ENCODE measurements at places on chromosomes 5 and 9. TPM values are rescaled to one million over a fixed set of nuclear protein-coding genes. Genes with fewer than 3 reads are reported as not detected.

GRCh38 chr5:76303921-76304320, 99.2 kb upstream of the IQGAP2 start:
- H3K27ac ChIP-seq, result no peak overlapping the region
- no peak for DNase-seq
- no peaks in the 10 kb centered on the region for H3K36me3 ChIP-seq
- peaks cover 12% of the 10 kb centered on the region for H3K4me1 ChIP-seq
- no peak overlapping the region for H3K4me3 ChIP-seq
- no peaks in the 10 kb centered on the region for H3K27me3 ChIP-seq

- no peaks in the 10 kb centered on the region for H3K4me1 ChIP-seq
- no peak for DNase-seq
- H3K27me3 ChIP-seq, result no peaks in the 10 kb centered on the region
- no peak overlapping the region for H3K27ac ChIP-seq
- H3K4me3 ChIP-seq, result no peak overlapping the region
Measured at GRCh38 chr5:166032601-166033000, 2258.8 kb upstream of the WWC1 start.

Gene ANKRD34B
- total RNA-seq, result not detected

DNA sequence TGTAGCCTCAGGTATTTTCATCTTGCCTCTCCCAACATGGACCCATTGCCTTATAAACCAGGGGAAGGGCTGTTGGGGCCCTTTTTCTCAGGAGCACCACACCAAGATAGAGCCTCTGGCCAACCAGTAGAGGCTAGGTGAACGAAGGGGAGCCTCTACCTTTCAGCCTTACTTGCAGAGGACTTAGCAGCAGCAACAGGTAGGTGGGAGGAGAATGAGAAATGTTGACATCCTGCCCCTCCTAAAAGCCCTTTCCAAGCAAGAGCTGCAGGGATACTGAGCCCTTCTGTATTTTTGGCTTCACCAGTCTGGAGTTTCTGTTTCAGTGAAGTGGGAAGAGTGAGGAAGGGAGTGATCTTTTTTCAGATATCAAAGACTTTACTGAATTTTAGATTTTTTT, 77.4 kb downstream of the MTREX start:
- H3K4me1 ChIP-seq, result no peaks in the 10 kb centered on the region
- no peak for DNase-seq
- no peaks in the 10 kb centered on the region for H3K27me3 ChIP-seq
- no peak overlapping the region for H3K4me3 ChIP-seq
- peaks cover 8% of the 10 kb centered on the region for H3K36me3 ChIP-seq
- H3K27ac ChIP-seq, result no peak overlapping the region

DNA sequence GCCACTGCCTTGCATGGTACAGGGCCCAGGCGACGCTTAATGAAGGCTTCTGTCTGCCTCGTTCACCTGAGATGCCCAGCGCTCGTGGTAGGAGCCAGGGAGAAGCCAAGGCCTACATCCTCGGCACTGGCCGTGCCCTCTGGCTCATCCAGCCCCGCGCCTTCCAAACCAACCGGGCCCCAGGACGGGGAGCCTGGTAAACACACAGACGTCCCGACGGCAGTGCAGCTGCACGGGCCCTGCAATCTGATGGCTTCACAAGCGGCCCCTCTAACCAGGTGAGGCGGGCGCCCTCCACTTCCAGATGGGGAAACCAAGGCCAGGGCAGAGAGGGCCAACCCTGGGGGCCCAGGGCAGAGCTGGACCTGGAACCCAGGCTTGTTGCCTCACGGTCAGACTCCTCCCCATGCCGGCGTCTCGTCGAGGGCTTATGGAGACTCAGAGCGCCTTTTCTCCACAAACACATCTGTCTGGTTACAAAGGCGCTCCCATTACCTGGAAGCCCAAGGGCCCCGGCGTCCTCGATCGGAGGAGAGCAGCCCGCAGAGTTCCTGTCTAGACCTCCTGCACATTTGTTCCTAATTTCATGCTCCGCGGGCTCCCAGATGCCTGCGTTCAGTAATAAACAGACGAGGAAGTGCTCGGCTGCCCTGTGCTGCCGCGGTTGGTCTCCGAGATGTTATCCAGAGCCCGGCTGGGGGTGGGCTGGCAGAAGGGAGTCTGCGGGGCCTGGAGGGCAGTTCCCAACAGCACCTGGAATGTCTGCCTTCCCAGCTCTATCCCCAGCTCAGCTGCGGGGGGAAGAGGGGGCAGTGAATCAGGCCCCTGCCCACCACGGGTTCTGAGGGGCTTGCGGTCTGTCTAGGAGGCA, 23.5 kb downstream of the FAM163B start:
- no peak overlapping the region for H3K4me3 ChIP-seq
- H3K36me3 ChIP-seq, result no peaks in the 10 kb centered on the region
- DNase-seq, result no peak
- peaks cover 5% of the 10 kb centered on the region for H3K4me1 ChIP-seq
- H3K27me3 ChIP-seq, result no peaks in the 10 kb centered on the region

Gene PLPP7
- 0.13 TPM for total RNA-seq

- H3K4me1 ChIP-seq, result no peaks in the 10 kb centered on the region
- H3K27me3 ChIP-seq, result no peaks in the 10 kb centered on the region
- no peak for DNase-seq
Measured at GRCh38 chr9:73845539-73845938, 651.6 kb upstream of the RORB start.

Gene SLC25A2
- 0.92 TPM for total RNA-seq

Gene CCDC180
- 11.1 TPM for total RNA-seq

- no peak for DNase-seq
- no peaks in the 10 kb centered on the region for H3K4me1 ChIP-seq
- no peaks in the 10 kb centered on the region for H3K36me3 ChIP-seq
- H3K27ac ChIP-seq, result no peak overlapping the region
- H3K27me3 ChIP-seq, result no peaks in the 10 kb centered on the region
Measured at GRCh38 chr9:22423566-22423965, 23.1 kb upstream of the DMRTA1 start.

GRCh38 chr5:10288592-10289219, 19.0 kb downstream of the CMBL start:
- H3K36me3 ChIP-seq, result no peaks in the 10 kb centered on the region
- peak; percentile 46 for DNase-seq
- no peak overlapping the region for H3K4me3 ChIP-seq
- H3K27me3 ChIP-seq, result peaks cover 10% of the 10 kb centered on the region
- no peak overlapping the region for H3K27ac ChIP-seq

Measured in T-cell (primary cell).